ENCODE measurements at places on chromosomes 1 and 21.

- no peak for DNase-seq
Measured at GRCh38 chr1:79079770-79080169, 73.2 kb upstream of the ADGRL4 start.

- DNase-seq, result peak; percentile 13
Measured at GRCh38 chr1:97920276-97920831, 480 bp downstream of the DPYD start.

GRCh38 chr1:206770531-206771337 is at the start of gene IL19:
TSS of gene IL19 (plus strand) at chr1:206770773. CDS start at chr1:206836663, 65,890 bp downstream.
- no peak for DNase-seq

- DNase-seq, result no peak
Measured at GRCh38 chr1:8847990-8848389, 30.5 kb downstream of the ENO1 start.

DNA sequence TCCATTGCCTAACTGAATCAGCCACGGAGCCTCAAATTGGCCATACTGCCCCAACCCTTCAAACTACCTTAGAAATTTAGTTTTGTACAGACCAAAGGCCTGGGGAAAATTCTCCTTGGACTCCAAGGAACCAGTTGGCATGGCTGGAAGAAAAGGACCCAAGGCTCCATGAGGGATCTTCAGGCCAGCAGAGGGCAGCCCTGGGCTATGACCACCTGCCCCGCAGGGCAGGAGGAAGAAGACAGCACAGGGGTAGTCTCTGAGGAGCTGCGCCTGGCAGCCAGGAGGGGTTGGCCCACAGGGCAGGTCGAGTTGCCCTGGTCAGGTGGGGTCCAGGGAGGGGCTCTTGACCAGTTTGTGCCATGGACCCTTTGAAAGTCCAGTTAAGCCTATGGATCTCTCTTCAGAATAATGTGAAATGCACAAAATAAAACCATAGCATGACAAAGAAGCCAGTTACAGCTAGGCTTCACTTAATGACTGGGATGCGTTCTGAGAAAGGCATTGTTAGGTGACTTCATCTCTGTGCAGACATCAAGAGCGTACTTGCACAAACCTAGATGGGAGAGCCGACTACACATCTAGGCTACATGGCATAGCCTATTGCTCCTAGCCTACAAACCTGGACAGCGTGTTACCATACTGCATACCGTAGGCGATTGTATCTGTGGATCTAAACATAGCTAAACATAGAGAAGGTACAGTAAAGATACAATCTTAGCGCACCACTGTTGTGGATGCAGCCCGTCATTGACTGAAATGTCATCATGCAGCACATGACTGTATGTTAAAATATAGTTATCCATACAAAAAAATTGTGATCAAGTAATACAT is 26.1 kb downstream of the CACNA1S start:
- peak; percentile 82 for DNase-seq

GRCh38 chr1:198811449-198811848 is 172.6 kb downstream of the PTPRC start:
- no peak for DNase-seq

DNA sequence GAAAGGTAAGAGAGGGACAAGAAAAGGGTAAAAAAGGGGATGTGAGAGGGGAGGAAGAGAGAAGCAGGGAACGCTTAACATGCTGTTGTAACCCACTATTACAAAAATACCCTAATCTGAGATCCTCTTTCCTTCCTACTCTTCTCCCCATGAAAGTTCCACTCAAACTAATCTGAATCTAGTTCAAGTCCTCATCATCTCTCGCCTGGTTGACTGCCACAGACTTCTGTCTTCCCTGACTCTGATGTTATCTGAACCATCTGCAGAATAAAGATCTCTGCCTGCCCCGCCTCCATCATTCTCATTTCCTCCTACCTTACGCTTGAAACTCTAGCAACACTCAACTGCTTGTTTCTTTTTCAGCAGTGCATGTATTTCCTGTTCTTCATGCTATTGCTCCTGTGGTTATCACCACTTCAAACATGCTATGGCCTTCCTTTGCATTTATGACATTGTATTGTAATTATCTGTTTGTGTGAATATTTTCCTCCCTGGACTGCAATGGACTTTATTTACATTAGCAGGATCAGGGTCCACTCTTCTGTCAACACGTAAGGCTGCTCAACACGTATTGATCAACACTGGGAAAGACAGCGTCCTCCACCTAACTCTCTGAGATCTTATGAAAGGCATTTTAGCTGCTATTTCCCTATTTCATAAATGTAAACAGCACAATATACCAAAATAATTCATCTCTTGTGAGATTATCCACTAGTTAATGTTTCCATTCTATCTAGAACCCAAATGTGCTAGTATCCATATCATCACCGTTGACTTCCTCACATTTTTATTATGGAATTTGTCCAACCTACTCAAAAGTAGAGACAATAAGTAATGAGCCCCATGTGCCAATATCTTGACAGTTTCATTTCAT is 215.5 kb upstream of the USP25 start:
- DNase-seq, result peak; percentile 6

- DNase-seq, result no peak
Measured at GRCh38 chr21:29943885-29944284, 4.1 kb upstream of the GRIK1 start.

- no peak for DNase-seq
Measured at GRCh38 chr1:56435434-56436262, 143.7 kb downstream of the PLPP3 start.

GRCh38 chr1:237756304-237756967 is 134.3 kb downstream of the ZP4 start:
- DNase-seq, result no peak

- DNase-seq, result no peak
Measured at GRCh38 chr1:23383577-23384311, 14.1 kb upstream of the ZNF436 start.

GRCh38 chr1:223631473-223631872 is 34.0 kb downstream of the CAPN8 start:
- DNase-seq, result no peak

DNA sequence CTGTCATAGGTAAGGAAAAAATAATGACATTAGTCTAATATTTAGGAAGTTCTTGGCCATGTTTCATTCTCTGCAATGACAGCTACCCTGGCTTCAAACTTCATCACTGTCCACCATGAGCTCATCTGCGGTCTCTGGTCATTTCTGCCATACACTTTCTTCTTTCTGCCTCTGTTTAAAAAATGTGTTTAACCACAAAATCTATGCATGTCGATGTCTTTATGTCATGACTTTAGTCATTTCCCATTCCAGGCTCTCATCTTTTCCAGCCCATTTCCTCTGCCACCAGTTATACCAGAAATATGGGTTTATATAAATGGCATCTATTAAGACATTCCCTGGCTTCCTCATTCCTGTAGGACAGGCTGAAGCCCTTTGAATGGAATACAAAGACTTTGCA is 68.5 kb upstream of the DUSP10 start:
- DNase-seq, result no peak

- no peak for DNase-seq
Measured at GRCh38 chr1:240854367-240854766, 242.4 kb upstream of the GREM2 start.

GRCh38 chr21:41750532-41751151 is 16.2 kb downstream of the RIPK4 start:
- peak; percentile 76 for DNase-seq

- no peak for DNase-seq
Measured at GRCh38 chr1:45407629-45408287, 67.5 kb upstream of the MUTYH start.

- DNase-seq, result no peak
Measured at GRCh38 chr1:228341814-228342626, 64.6 kb downstream of the TRIM11 start.

DNA sequence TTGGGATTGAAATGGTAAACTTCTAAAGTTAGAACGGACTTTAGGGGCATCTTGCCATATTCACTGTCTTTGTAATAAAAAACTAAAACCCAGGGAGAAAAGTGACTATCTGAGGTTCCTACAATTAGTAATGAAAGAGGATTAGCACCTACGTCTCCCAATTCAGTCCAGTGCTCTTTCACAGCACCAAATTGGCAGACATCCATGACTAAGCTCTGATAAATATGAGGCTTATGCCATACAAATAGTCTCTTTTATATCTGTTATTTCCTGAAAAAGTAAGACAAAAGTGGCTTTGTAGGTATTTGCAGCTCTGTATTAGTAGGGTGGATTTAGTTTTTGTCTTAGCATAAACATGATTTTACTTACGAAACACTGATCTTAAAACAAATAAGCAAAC is 315.0 kb upstream of the NRIP1 start:
- DNase-seq, result no peak

- no peak for DNase-seq
Measured at GRCh38 chr1:212060632-212061472, 25.3 kb downstream of the DTL start.

- DNase-seq, result no peak
Measured at GRCh38 chr1:232904566-232904965, 45.8 kb upstream of the NTPCR start.

GRCh38 chr1:56413671-56414199 is 165.6 kb downstream of the PLPP3 start:
- no peak for DNase-seq

GRCh38 chr1:210709701-210710100 is 381.0 kb downstream of the HHAT start:
- no peak for DNase-seq

- no peak for DNase-seq
Measured at GRCh38 chr1:109312978-109313775, 6.4 kb upstream of the MYBPHL start.

GRCh38 chr1:46364612-46365011 is 24.0 kb downstream of the NSUN4 start:
- no peak for DNase-seq

DNA sequence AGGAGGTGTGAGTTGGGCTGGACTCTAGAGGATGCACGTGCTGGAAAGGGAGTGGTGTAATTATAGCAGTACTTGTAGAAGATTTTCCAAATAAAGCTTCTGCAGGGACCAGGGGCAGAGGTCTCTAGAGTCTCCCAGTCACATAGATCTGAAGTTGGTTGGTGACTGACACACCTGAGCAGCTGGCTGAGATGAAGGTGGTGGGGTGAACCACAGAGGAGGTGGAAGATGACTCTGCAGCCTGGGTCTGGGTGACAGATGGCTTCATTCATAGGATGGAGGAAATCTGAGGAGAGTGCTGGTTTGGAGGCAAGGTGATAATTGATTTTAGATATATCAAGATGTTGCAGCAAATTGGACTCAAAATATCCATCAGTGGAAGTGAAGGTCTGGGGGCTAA is 178.9 kb upstream of the IVNS1ABP start:
- DNase-seq, result no peak

- DNase-seq, result no peak
Measured at GRCh38 chr1:2786329-2787162, 14.9 kb downstream of the TTC34 start.

DNA sequence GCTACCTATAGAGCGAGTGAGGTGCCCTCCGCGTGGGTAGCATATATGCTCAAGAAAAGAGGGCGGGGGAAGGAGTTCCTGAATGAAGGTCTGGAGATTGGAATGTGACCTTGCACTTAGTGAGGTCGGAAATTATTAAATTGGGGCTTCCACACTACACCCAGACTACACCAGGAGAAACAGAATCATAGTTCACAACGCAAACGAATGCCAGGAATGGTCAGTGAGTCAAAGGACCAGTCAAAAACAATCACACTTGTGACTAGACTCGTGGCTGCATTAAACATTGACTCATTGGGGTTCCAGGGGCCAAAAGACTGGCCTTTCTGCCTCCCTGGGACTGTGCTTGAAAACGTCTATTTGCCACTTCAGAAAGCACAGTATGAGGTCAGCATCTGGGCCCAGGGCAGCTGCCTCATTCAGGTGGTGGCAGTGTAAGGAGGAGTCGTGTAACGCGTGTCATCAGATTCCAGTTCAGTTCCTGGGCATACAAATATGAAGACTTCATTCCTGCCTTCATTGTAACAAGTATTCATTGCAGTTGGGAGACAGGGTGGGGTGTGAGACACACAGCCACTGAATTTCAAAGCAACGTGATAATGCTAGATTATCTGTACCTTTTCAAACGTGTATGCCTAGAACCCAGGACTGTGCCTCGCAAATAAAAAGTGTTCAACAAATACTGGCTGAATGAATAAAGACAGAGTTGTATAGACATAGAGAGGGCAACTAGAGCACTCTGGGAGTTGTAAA is at the start of gene YOD1:
TSS of gene YOD1 (minus strand) at position 18 of the 753 bp plus-strand sequence. CDS start 178 bp downstream, outside the sequence.
- DNase-seq, result no peak

GRCh38 chr1:42420121-42420520 is 35.7 kb downstream of the ZMYND12 start:
- no peak for DNase-seq

- no peak for DNase-seq
Measured at GRCh38 chr1:204409836-204410687, 1.6 kb downstream of the PPP1R15B start.

GRCh38 chr1:215777370-215777925 is 210.3 kb downstream of the KCTD3 start:
- DNase-seq, result no peak

- no peak for DNase-seq
Measured at GRCh38 chr1:200367841-200368534, 41.8 kb downstream of the ZNF281 start.

- DNase-seq, result no peak
Measured at GRCh38 chr1:167669209-167670124, 39.4 kb downstream of the RCSD1 start.

GRCh38 chr1:226589008-226589733 is 40.6 kb downstream of the STUM start:
- no peak for DNase-seq

GRCh38 chr1:7503691-7504437 is 267.2 kb upstream of the VAMP3 start:
- DNase-seq, result no peak

DNA sequence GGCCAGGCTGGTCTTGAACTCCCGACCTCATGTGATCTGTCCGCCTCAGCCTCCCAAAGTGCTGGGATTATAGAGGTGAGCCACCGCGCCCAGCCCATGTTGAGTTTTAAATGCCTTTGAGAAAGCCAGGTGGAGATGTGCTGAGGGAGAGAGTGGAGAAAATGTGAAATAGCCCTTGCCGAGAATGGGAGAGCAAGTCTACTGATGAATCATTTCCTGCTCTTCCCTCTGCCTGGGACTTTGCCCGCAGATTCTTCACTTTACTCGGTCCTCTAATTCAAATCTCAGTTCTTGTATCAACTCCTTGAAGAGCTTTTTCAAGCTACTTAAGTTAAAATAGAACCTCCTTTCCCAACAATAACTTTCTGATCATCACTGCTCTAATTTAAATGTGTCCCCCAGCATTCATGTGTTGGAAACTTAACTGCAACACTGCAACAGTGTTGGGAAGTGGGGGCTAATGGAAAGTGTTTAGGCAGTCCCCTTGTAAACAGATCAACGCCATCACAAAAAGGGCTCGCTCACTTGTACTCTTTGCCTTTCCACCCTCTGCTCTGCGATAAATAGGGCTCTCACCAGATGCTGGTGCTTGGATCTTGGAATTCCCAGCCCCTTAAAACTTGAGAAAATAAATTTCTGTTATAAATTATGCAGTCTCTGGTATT is 27.8 kb downstream of the OSBPL9 start:
- no peak for DNase-seq

GRCh38 chr1:23779826-23780371 is 1.7 kb downstream of the PITHD1 start:
- no peak for DNase-seq

DNA sequence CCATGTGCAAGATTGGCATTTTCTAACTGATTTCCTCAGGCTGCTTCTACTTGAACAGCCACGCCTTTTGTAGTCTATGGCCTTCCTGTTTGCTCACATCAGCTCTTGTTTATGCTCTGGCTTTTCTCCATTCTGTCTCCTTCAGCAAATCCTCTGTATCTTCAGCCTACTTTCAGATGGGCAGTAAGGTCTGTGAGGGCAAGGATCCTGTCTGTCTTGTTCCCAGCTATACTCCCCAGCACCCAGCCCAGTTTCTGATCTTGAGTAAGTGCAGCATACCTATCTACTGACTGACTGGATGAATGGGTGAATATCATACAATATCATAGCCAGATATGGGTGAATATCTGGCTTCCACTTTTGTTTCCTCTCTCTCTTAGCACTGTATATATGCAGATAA is 438.1 kb downstream of the LMO4 start:
- DNase-seq, result no peak
